ENCODE measurements at places on chromosomes 6 and 20. TPM values are rescaled to one million over a fixed set of nuclear protein-coding genes. Genes with fewer than 3 reads are reported as not detected.

LST1 gene
- total RNA-seq: not detected

TENT5A gene
- total RNA-seq: 4.6 TPM

RIPPLY2 gene
- total RNA-seq: 0.66 TPM

DNA sequence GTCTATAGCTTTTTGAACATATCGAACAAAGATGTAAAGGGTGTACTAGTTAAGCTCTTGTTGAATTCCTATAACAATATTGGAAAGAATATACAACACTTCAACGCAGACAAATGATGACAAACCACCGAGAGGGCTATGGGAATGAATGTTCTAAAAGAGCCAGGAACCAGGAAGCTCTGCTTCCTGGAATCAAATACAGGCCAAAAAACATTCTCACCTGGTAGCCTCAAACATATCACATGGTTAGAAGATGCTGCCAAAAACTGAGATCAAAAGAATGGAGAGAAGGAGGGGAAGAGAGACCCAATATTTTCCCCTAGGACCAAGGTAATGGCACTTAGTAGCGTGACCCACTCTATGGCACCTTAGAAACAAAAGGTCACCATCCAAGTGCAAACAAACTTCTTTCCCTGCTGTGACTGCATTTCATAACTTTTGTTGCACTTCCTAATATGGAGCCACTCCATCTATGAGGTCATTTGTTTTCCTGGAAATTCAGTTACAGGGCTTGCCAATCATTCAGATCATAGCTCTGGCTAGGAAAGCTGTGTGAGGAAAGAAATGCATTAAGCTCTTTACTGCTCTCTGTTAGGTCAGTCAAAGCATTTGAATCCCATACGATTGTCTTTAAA is 199.2 kb upstream of the NT5E start:
- no peak for DNase-seq

GRCh38 chr6:107801173-107801886 is 22.8 kb downstream of the SCML4 start:
- DNase-seq: no peak

- no peak for DNase-seq
Observed at GRCh38 chr6:124963831-124964763, 1.9 kb downstream of the RNF217 start.

GRCh38 chr6:47519279-47519678 is 41.7 kb downstream of the CD2AP start:
- DNase-seq: no peak

DNA sequence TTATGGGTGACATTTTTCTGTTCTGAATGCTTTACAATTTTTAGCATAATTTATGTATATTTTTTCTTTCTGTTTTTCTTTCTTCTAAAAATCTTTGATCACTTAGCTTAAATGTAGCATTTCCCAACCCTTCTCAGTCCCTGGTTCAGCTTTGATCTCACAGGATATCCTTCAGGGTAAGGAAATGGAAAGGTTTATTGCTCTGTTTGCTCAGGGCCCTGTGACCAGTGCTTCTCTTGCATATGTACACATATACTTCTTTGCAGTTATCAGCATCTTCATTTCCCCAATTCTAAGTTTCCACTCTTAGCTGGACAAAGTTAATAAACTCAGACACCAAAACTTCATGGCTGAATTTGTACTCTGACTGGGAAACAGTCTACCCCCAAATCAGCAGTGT is 30.6 kb downstream of the TMEM74B start:
- DNase-seq: no peak

GRCh38 chr6:168083514-168083885 is 4.5 kb upstream of the FRMD1 start:
- DNase-seq: no peak
